Neuronal stem cell (in vitro differentiated cells): ENCODE measurements at places on chromosomes 16 and 17.

- no peak for DNase-seq
Measured at GRCh38 chr17:17870247-17870646, 33.5 kb upstream of the SREBF1 start.

GRCh38 chr16:11405331-11406176 lies 60.3 kb downstream of the RMI2 start:
- no peak for DNase-seq

- DNase-seq = no peak
Measured at GRCh38 chr16:58495521-58496331, 4.2 kb upstream of the NDRG4 start.

- DNase-seq = no peak
Measured at GRCh38 chr17:74547736-74548135, 1.8 kb upstream of the CD300C start.

- no peak for DNase-seq
Measured at GRCh38 chr16:48833461-48833860, 223.5 kb upstream of the N4BP1 start.

GRCh38 chr16:53755026-53755910 lies 51.3 kb downstream of the FTO start:
- no peak for DNase-seq

DNA sequence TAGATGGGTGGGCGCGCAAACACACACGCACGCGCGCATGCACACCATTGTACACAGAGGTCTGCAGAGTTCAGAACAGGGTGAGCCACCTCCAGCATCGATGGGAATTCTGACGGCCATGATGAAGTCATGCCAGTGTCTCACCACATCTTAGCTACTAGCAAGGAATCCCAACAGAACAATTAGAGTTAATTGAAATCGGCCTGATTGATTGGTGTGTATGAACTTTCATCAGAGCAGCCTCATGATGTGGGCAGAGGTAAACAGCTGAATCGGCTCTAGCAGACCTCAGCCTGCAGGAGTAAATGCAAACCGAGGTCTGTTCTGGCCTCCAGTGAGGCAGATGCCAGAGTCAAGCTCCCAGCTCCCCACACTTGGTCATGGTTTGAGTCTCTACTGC lies 200.6 kb downstream of the CBLN1 start:
- no peak for DNase-seq

- DNase-seq = no peak
Measured at GRCh38 chr17:74525781-74526288, 5.4 kb downstream of the CD300LB start.

- no peak for DNase-seq
Measured at GRCh38 chr17:42698736-42699414, 16.5 kb downstream of the CNTNAP1 start.

DNA sequence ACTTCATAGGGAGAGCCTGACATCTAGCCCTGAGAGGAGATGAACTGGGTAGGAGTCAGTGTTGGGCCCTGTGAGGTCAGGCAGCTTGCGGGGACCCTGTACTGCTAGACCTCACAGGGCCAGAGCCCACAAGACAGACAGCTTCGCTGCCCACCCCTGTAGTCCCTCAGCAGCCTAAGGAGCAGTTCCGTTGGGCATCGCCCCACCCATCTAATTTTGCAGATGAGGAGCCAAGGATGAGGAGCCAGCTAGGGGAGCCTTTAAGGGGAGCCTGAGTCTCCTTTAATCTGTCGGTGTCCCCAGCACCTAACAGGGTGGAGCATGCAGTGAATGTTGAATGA lies 755 bp upstream of the TUFM start:
- no peak for DNase-seq

DNA sequence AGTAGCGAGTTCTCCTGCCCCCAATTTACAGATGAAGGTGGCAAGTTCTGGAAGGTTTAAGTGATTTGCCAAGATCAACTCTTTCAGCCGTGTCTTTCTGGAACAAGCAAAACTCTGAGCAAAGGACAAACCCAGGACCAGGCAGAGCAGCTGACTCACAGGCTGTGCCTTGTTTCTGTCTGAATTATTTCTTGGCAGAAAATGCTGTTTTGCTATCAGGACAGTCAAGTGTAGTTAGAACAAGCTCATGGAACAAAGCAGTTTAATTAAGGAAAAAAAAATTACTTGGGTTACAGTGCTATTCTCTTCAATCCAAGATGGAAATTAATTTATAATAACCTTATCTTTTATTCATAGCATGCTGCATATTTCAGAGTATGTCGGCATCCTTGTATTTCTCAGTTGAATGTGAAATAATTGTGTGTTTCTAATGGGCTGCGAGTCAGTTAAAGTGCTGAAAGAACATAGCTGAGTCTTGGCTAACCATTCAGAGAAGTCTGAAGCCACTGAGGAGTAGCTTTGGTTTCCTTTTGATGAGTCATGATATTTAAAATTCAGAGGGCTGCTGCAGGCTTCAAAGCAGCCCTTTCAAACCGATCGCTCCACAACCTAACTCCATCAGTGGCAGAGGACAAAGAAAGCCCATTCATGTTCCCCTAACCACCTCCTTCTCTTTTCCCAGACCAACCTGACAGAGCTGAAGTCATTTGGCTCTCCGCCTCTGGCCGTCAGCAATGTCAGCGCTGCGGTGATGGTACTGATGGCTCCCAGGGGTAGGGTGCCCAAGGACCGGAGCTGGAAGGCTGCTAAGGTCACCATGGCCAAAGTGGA lies 143.7 kb downstream of the ZNF18 start:
- no peak for DNase-seq

DNA sequence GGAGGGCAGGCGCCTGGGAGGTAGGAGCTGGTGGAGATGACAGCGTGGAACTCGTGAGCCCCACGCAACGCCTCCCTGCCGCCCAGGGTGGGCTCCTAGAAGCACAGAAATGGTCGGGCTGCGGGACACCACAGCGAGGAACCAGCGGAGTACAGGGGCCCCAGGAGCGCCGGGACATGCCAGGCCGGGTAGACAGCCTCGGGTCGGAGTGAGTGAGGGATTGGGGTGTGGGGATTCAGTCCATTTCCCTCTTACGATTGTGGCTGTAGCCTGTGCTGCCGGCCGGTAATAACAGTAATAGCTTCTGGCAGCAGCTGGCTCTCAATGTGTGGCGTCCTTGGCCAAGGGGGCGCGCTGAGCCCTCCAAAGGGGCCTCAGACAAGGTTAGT lies 12.2 kb upstream of the CES3 start:
- no peak for DNase-seq

- DNase-seq = no peak
Measured at GRCh38 chr16:24713379-24713778, 16.1 kb upstream of the TNRC6A start.

DNA sequence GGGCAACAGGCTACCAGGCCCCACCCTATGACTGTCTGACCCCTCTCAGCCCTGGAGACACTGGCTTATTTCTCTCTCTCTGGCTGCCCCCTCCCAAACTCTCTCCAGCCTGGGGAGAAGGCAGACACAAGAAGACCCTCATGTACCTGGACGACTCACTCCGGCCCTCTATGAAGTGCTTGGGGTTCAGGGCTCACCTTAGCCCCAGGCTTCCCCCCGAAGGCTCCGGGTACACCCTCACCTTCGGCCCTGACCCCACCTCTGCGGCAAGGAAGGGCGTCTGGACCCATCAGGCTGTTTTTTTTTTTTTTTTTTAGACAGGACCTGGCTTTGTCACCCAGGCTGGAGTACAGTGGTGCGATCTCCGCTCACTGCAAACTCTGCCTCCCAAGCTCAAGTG lies 906 bp upstream of the CARMIL2 start:
- DNase-seq = no peak

GRCh38 chr17:59712862-59713261 lies 5.4 kb downstream of the VMP1 start:
- DNase-seq = no peak

- peak; percentile 9 for DNase-seq
Measured at GRCh38 chr17:10683853-10684252, 13.5 kb downstream of the SCO1 start.

- DNase-seq = no peak
Measured at GRCh38 chr16:50999181-50999580, 151.9 kb downstream of the SALL1 start.

DNA sequence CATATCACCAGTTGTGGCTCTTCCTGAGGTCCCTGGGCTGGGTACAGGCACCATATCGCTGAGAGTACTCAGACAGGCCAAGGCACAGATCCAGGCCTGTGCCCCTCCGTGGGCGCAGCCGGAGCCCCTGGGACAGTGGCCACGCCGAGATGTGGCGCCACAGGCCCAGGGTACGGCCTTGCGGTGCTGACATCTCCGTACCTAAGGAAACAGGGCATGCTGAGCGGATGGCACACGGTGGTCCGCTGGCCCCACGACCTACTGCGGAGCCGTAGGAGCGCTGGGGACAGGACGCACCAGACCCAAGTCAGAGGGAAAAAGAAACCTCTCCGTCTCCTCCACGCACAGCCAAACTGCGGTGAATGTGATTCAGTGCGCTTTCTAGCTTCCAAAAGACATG lies 26.5 kb downstream of the NDUFAF8 start:
- no peak for DNase-seq

DNA sequence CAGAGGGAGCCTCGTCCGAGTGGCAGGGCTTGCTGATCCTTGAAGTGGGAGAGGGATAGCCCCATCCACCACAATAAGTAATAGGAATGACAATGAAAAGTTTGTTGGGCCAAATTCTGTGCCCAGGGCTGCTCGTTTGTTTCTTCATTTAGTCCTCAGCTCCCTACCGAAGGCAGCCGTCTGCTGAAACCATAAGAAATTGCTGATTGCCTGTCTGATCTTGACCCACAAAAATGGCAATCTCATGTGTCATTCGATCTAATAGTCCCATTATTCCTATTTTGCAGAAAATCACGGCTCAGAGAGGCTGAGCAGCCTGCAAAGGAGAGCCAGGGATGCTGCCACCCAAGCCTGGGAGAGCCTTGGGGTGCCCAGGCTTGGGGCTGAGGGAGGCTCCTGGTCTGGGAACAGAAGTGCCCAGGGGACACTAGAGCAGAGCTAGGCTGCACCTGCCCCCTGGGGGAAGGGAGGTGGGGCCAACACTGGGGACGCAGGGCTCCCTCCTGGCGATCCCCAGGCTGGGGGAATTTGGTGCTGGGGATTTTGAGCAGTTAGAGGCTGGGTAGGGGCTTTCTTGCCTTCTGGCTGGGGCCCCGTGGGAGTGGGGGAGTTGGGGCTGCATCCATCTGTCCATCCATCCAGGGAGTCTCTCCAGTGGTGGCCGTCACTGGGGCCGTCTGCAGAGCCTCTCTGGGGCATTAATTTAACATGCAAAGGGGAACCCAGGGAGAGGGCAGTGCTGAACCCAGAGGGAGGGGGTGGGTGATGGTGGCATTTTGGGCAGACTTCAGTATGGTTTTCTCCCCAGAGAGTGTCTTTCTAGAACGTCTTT lies 53.5 kb downstream of the SOCS1 start:
- DNase-seq = no peak

DNA sequence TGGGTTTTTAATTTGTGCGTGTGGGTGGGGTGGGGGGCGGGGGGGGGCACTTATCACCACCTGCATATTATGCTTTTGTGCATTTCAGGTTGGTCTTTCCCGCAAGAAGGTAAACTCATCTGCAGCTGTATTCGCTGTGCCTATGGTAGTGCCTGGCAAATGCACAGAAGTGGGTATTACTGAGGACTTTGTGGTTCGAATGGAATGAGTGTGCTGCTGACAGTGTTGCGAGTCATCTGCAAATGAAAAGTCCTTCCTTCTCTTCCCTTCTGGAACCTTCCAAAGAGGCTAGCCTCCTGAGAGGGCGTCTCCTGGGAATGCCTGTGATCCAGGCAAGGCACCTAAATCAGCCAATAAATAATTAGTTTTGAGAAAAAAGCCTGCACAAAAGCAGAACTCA lies 532.9 kb downstream of the MAF start:
- DNase-seq = no peak

DNA sequence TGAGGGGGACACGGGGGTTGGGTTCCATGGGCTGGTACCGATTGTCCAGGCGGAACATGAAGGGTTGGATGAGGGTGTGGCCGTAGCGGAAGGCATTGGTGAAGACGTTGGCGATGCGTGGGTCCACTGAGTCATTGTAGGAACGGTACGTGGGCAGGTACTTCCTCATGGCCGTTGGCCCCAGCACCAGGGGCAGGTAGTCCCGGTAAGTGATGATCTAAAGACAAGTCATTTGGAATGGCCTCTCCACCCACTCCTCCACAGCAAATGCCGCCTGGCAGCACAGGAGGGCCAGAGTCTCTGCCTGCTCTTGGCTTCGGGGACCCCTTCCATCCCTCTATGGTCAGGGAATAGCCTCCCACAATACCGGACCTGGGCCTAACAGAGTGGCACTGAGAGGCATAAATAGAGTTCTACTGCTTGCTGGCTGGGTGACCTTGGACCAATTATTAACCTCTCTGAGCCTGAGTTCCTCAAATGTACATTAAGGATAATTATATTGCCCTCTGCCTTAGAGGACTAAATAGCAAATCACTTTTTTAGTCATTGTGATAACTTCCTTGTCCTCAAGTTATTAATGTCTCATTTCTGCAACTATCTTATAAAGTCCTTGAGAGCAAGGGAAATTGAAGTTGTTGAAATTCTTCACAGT lies 7.2 kb downstream of the MPO start:
- no peak for DNase-seq

- no peak for DNase-seq
Measured at GRCh38 chr17:39077866-39078265, 73.6 kb downstream of the PLXDC1 start.

DNA sequence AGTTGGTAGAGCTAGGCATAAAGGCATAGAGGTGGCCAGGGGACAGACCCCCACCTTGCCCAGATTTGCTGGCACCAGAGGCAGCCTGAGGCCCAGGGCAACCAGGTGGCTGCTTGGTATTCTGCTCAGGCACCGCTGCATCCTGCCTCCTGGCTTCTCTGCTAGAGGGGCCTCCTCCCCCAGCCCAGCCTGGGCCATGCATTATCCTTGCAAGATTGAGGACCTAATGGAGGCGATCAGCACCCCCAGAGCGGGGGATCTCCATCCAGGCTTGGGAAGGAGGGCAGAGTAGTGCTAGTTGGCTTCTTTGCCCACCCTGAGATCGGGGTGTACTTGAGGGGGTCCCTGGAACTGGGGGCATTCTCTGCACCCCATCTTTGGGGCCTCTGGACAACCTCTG lies 23.8 kb downstream of the CDK5RAP3 start:
- DNase-seq = no peak

GRCh38 chr17:44608727-44609435 lies 47.4 kb upstream of the MEIOC start:
- DNase-seq = no peak

- no peak for DNase-seq
Measured at GRCh38 chr17:29091606-29092289, 48.8 kb downstream of the PIPOX start.

- DNase-seq = no peak
Measured at GRCh38 chr17:59375857-59376256, 44.4 kb downstream of the YPEL2 start.

GRCh38 chr17:47223007-47223406 lies 13.9 kb downstream of the MYL4 start:
- no peak for DNase-seq

GRCh38 chr17:31064707-31065106 lies 30.1 kb upstream of the NF1 start:
- no peak for DNase-seq

DNA sequence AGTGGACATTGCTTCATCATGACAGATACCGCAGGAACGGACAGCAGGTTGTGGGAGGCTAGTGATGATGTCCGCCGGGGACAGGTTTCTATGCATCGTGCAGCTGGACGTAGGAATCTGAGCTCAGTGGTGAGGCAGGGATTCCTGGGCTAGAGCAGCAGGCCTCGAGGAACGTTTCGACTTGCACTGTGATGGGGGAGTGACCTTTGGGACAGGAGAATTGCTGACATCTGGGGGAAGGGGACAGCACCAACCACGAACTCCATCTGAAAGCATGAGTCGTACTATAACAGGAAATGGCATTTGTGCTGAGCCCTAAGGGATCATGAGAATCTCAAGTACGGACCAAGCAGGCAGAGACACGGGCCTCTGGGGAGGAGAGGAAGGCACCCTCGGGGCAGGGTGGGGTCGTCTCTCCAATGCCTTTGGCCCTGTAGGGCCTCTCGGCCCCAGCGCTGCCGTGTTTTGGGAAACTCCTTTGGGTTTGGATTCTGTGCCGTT lies 65.8 kb upstream of the ENDOV start:
- no peak for DNase-seq
